Epithelial cell of alveolus of lung (primary cell): ENCODE measurements at places on chromosomes 12 and 14. TPM values are rescaled to one million over a fixed set of nuclear protein-coding genes. Genes with fewer than 3 reads are reported as not detected.

The INHBE gene
- total RNA-seq: 0.24 and 12.4 TPM in 2 replicates

The CPNE6 gene
- total RNA-seq: not detected in 2 replicates

The LMNTD1 gene
- not detected in 2 replicates for total RNA-seq

The CRACR2A gene
- total RNA-seq: 0.80 and 4.5 TPM in 2 replicates

The SMOC1 gene
- 2.2 and 4.0 TPM in 2 replicates for total RNA-seq

The DPF3 gene
- total RNA-seq: 1.2 and 4.5 TPM in 2 replicates

The RGS6 gene
- total RNA-seq: not detected in 2 replicates

The CIROP gene
- total RNA-seq: 0.88 TPM in 1 of 2 replicates, not detected in the other

The NPFF gene
- 1.7 TPM in 1 of 2 replicates, not detected in the other for total RNA-seq

The SLC25A21 gene
- total RNA-seq: 1.0 TPM in 1 of 2 replicates, not detected in the other

The OTOGL gene
- under 0.01 TPM in 1 of 2 replicates, not detected in the other for total RNA-seq

The OTUB2 gene
- 0.48 and 3.2 TPM in 2 replicates for total RNA-seq

The GNB3 gene
- total RNA-seq: 0.39 and 0.48 TPM in 2 replicates

The PROX2 gene
- total RNA-seq: not detected in 2 replicates

The COL2A1 gene
- total RNA-seq: 0.56 and 1.0 TPM in 2 replicates

The NINJ2 gene
- 1.8 and 2.5 TPM in 2 replicates for total RNA-seq

The KRT79 gene
- total RNA-seq: not detected in 2 replicates

The RERG gene
- 0.26 and 2.0 TPM in 2 replicates for total RNA-seq
